Epithelial cell of esophagus (primary cell): ENCODE measurements at places on chromosomes 7 and 10.

GRCh38 chr10:33939410-33939809 is 604.9 kb upstream of the NRP1 start:
- DNase-seq, result no peak

DNA sequence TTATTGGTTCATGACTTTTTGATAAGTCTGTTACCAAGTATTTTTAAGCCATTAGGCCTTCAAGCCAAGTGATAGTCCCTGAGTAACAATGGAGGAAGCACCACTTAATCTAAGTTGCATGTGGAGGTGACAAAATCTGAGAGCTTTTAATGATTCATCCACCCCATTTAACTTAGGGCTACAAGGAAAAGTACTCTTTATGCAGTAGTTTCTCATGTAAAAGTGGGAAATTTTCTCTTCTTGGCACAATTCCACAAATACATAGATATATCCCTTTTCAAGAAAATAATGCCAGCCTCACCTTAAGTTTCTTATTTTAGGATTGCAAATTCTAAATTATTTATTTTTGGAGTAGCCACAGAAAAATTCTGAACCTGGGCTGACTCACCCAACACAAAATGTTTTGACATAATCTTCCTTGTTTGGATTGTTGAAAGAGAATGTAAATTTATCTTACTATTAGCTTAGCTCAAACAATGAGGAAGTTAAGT is 85.7 kb downstream of the SUGCT start:
- peak; percentile 55 for DNase-seq

GRCh38 chr10:123491364-123491763 is 174.8 kb upstream of the GPR26 start:
- DNase-seq, result no peak

DNA sequence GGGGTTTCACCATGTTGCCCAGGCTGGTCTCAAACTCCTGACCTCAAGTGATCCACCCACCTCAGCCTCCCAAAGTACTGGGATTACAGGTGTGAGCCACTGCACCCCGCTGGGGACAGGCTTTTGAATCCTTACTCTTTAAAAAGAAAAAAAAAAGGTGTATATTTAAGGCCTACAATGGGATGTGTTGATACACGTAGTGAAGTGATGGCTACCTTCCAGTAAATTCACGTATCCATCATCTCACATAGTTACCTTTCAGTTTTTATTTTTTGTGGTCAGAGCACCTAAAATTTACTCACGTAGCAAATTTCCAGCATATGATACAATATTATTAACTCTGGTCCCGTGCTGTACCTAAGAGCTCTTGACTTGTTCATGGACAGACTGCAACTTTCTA is 119.5 kb upstream of the INSYN2A start:
- peak; percentile 51 for DNase-seq

DNA sequence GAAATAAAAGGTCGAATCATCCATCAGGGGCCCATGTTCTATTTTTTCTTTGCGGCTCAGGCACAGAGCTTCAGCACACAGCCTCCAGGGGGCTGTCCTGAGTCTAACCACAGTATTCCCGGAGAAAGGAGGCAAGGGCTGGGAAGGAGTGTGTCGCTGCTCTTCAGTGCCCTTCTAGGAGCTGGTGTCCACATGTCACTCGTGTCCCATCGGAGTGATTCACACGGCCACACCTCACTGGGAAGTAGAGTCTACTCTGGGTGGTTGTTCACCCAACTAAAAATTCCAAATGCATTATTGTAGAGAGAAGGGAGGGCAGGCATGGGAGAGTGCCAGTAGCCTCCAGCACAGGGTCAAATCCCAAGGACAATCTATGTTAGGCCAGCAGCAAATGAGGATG is 114.8 kb upstream of the LANCL2 start:
- DNase-seq, result peak; percentile 45

DNA sequence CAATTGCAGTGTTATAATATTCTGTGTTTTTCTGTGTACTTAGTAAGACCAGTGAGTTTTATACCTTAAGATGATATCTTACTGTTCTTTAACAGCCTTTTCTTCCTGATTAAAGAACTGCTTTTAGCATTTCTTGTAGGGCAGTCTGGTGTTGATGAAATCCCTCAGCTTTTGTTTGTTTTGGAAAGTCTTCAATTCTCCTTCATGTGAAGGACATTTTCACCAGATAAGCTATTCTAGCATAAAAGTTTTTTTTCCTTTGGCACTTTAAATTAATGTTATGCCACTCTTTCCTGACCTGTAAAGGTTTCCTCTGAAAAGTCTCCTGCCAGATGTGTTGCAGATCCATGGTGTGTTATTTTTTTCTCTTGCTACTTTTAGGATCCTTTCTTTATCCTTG is 1059.8 kb downstream of the LRMDA start:
- peak; percentile 20 for DNase-seq

GRCh38 chr7:129401967-129402860 is 32.0 kb upstream of the STRIP2 start:
- peak; percentile 19 for DNase-seq

GRCh38 chr10:94366382-94366781 is 3.6 kb upstream of the NOC3L start:
- no peak for DNase-seq

DNA sequence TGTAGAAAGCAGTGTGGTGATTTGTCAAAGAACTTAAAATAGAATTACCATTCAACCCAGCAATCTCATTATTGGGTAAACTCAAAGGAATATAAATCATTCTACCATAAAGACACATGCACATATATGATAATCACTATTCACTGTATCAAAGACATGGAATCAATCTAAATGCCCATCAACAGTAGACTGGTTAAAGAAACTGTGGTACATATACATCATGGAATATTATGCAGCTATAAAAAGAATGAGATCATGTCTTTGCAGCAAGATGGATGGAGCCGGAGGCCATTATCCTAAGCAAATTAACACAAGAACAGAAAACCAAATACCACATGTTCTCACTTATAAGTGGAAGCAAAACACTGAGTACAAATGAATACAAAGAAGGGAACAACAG is 281.5 kb upstream of the MAGI2 start:
- DNase-seq, result no peak

DNA sequence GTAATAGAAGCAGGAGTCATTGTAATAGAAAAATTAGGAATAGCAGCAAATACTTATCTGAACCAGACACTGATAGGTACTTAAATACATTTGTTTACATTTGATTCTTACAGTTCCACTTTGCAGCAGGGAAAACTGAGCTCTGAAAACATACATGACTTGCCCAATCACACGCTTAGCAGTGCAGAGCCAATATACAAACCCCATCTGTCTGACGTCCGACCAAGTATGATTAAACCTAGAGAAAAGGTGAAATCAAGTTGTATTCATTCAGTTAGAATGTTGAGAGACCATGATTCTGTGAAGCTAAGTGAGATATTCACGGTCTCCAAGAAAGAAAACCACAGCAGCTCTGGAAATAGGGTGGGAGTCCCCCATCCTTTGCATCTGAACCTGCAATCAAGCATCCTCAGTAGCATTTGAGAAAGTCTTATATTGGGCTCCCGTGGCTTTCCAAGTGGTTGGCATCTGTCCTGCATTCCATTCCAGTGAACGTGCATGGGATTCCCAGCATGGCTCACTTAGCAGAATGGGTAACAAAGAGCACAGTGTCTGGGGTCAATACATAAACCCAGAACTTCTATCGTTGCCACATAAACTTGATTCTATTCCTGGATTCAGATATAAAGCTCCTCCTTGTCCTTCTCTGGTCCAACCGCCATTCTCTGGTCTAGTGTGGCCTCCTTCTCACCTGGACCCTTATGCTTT is 148.7 kb upstream of the RSU1 start:
- DNase-seq, result peak; percentile 87

GRCh38 chr7:122901250-122901649 is 15.0 kb upstream of the CADPS2 start:
- DNase-seq, result no peak

- DNase-seq, result no peak
These were observed 17.1 kb downstream of the RAPGEF5 start for GRCh38 chr7:22339725-22340390.

- DNase-seq, result no peak
These were observed 23.6 kb downstream of the MKRN1 start for GRCh38 chr7:140455743-140456142.

DNA sequence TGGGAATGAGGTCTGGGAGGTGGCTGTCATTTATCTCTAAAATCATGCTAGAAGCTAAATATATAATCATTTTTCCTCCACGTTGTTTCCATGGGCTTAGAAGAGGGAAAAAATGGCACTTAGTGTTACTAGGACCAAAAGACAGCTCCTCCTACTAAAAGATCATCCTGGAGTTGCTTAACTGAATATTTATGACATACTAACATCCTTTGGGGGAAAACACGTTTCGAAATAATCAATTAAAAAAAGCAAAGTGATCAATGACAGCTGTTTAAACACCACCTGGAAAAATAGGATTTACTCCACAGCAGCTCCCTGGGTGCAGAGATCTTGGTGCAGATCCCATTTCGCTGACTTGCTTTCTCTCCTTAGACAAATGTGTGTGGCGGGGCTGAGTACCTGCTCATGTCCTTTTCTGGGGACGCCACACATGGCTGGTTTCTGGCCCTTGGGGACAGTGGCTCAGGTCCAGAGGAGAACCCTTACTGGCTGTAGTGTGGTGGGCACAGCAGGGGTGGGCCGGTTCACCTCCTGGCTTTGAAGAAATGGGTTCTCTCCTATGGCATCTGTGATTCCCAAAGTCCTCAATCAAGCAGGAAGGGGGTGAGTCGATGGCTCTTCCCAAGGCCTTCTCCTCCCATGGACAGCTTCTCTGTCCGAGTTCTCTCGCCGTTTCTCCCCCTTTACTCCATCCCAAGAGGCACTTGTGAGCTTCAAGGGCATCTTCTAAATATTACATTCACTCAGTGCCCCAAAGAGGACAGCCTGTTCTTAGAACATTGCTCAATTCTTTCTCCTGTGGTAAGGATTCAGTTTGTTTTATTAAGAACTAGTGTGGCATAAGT is 156.4 kb upstream of the KLF14 start:
- DNase-seq, result no peak

DNA sequence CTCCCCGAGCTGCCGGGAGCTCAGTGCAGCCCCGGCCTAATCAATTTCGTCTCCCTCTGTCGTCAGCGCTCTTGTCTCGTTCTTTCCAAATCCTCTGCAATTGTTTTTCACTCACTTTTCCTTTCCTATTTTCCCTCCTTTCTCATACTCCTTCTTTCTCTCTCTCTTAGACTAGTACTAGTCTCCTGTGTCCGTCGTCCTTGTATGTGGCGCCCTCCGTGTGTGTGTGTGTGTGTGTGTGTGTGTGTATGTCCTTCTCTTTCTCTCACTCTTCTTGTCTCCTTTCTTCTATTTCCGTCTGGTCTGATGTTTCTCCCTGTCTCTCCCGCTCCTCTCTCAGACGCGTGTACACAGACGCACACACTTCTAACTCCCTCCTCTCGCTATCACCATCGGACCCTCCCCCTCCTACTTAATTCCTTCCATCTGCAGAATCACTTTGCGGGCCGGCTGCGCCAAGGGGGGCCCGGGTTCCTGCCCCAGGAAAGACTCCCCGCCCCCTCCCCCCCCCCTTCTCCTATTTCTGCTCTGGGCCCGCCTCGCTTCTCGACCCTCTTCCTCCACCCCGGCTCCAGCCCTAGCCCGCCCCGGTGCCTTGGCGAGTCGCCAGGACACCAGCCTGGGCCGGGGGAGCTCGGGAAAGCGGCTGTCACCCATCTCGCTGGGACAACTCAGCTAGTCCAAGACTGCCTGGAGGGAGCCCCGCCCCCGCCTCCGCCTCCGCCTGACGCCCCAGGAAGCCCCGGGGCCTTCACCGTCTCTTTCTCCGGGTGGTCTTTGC is 743 bp upstream of the ZCCHC24 start:
- DNase-seq, result no peak

DNA sequence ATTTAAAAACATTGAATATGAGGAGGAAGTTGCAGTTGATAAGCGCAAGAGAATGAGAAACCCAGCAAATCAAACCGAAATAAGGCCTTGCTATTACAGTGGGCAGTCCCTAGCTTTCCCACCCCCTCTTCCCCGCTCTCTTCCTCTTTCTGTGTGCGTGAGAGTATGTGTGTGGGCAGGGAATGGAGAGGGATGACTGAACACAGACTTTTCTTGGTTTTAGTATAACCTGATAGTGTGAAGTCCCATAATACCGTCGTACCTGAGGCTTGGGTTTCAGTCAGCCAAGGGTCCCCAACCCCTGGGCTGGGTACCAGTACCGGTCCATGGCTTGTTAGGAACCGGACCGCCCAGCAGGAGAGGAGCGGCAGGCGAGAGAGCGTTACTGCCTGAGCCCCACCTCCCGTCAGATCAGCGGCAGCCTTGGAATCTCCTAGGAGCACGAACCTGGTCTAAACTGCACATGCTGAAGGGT is 255.3 kb downstream of the CELF2 start:
- DNase-seq, result no peak

DNA sequence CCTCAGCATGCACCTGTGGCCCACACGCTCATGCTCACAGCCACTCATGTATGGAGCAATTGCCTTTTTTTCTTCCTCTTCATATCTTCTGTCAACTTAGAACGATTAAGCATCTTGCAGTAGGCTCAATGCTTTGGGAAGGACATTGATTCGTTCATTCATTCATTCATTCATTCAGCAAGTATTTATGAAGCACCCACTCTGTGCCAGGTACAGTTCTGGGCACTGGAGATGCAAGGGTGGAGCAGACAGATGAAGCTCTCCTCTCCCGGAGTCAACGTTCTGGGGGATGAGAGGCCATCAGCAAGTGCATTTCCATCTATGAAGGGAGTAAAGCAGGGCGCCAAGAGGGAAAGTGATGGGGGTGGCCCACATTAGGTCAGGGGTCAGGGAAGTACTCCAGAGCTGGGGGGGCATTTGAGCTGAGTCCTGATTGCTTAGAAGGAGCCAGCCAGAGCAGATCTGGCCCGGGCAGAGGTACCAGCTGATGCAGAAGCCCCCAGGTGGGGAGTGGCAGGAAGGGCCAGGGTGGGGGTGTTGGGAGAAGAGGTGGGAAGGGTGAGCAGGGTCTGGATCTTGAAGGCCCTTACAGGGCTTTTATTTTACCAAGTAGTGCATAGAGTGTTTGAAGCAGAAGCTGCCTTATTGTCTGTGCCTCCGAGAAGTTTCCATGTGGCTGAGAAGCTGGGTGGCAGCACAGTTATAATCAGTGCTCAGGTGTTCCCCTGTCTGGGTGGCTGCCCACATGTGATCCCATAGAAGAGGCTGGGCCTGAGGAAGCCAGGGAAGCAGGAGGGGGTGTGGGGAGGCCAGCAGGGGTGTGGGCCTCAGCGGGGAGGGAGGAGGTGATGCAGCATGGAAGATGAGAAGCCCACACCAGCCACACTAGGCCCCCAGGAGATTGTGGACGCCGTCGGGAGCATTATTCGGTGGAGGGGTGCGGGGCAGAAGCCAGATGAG is 36.2 kb downstream of the CHST3 start:
- no peak for DNase-seq

GRCh38 chr10:95877881-95878280 is 29.9 kb upstream of the CC2D2B start:
- DNase-seq, result no peak
